ENCODE measurements at places on chromosomes 5 and 9.

DNA sequence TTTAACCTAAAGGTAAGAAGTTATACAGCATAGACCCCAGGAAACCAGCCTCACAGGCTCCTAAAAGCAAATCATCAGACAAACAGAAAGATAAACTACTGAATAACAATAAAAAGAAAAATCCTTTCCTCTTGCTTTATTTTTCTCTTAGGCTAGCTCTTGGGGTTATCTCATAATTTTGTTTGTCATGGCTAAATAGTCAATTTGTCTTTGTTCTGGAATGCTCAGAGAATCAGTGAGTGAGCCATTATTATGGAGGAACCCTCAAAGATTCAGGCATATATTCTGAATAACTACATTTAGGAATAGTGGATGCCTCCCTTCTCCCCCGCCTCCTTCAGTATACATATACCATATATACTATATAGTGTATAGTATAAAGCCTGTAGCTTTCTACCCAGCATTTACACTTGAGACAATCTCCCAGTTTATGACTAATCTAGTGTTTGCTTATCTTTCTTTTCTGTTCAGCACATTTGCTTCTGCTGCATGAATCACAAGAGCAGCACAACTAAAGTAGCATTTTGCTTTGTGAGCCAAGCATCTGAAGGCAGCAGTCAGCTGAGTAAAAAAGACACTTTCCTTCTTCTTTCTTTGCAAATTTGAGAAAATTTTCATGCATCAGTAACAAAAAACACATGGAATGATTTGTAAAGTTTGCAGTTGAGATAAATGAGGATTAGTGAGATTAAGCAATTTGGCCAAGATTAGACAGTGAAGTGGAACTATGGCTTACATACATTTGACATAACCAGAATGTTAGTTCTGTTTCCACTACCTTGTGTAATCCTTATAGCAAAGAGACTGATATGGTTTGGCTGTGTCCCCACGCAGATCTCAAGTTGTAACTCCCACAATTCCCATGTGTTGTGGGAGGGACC lies 45.3 kb upstream of the PPP3R2 start:
- no peak for DNase-seq

DNA sequence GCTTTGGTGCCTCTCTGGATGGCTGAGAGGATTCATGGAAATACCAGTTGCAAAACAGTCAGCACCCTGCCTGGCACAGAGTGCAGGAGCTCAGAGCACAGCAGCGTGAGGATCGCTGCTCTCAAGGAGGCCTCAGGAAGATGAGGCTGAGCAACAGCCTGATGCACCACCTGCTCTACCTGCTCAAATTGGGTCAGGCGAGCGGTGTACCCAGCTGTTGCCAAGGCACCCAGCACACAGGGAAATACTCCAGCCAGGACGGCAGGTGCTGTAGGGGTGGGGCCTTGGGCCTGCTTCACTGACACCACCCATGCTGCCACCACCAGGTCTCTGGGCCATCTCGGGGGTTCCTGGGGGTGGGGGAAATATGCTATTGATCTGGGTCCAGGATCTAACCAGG lies 4.3 kb downstream of the EEIG1 start:
- DNase-seq, result no peak

DNA sequence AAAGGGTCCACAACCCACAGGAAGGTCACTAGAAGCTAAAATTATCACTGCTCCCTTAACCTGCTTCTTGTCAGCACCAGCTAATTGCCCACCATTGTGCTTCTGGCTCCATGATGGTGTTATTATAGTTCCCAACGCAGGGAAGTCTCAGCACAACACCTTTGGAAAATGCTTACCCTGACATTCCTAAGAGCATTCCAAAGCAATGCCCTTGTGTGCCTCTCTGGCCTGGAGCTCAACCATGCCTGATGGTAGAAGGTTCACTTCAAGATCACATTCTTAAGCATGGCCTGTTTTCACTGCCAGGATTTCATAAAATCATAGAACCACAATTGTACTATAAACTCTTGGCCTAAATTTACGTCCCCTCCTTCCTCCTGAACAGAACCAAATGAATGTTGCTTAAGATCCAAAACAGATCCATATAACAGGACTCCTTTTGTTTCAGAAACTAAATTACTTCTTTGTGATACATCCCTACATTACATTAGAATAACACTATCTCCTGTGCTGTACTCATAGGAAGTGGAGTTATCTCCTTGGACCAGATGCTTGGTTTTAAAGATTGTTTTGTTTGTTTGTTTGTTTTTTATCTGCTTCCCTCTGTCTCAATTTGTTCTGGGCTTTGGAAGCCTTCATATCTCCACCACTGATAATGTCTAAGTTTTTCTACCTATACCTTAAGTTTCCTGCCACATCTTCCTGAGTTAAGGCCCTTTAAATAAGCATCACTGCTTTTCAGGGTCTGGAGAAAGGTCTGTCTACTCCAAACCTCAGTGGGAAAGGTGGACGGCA lies 32.1 kb downstream of the ARL15 start:
- no peak for DNase-seq

DNA sequence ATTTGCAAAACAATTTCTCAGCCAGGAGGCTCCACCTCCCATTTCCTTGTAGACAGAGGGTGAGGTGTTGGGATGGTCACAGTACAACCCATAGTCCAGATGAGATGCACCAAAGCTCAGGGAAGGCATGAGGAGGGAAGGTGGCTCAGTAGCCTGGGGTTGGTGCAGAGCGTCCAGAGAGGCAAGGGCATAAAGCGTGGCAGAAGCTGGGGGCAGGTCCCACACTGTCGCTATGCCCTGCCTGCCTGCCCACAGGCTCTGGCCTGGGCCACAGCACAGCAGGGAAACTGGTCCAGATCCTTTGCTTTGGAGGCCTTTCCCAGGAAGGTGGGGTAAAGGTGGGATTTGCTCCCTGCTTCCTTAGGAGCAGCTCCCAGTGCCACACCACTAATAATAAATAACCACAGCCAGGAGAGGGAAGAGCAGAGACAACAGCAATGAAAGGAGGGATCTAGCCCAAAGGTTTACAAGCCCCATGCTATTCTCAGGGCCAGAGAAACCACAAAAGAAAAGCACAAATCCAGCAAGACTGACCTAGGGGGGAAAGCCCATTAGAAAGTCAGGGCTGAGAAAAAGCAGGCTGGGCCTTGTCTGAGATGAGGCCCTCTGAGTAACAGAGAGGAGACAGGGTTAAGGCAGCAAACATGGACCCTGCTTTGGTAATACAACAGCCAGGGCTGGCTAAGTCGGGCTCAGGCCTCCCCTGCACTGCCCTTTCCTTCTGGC lies 27.2 kb downstream of the PCDHGC5 start:
- no peak for DNase-seq

- DNase-seq, result no peak
Observed at GRCh38 chr5:143239882-143240518, 163.5 kb downstream of the NR3C1 start.

DNA sequence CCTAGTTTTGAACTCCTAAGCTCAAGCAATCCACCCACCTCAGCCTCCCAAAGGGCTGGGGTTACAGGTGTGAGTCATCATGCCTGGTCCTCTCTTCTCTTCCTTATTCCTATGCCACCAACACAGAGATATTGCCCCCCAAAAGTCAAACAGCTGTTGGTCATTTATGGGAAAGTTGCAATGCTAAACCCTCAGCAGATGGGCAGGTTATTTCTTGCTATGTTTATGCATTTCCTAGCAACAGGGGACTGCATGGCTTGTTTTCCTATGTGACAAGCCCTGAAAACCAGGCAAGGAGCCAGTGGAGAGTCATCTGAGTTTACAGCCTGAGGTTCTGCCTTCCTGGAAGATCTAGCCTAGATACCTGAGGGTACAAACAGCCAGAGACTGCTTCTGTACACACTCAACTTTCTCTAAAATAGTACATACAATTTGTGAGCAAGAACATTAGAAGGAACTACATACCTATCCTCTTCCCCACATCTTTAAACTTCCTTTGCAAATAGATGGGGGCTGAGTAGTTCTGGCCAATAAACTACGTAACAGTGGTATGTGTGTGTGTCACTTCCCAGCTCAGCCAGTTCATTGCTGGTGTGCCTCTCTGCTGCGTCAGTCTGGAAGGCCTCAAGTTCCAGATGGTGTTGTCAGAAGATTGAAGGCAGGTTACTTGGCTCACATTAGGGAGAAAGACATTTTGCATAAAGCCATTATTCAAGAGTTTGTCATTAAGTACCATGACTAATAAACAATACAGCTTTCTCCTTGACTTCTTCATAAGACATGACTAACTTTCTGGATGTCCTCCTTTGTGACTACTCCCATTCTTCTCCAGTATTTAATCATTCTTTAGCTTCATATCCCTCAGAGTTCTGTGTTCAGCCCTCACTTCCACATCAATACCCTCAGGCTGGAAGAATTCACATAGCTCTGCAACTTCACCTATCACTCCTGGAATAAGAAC lies 65.3 kb downstream of the CSNK1A1 start:
- peak; percentile 82 for DNase-seq

GRCh38 chr5:14405267-14405666 lies 176.3 kb upstream of the OTULINL start:
- DNase-seq, result no peak

DNA sequence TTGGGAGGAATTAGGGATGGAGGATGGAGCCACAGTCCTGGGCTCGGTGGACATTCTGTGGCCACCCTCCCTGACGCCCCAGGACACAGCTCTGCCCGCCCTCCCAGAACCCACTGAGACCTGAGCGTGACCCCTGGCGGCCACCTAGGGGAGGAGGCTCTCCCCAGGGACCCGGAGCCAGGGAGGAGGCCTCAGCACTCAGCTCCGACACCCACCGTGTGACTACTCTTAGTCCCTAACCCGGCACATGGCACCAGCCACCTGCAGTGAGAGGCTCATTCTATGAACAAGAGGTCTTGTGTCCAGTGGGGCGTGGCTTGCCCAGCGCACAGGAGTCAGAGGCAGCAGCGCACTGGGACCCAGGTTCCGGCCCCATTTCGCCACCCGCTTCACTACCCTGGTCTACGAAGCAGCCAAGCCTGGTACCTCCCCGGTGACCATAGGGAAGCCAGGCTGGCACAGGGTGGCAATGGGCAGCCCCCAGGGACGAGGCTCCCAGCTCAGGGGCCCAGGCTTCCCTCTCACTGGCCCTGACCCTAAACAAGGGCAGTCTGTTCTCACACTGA lies 10.2 kb downstream of the SARDH start:
- DNase-seq, result no peak

- DNase-seq, result peak; percentile 73
Observed at GRCh38 chr9:137168904-137169856, 671 bp downstream of the LRRC26 start.

DNA sequence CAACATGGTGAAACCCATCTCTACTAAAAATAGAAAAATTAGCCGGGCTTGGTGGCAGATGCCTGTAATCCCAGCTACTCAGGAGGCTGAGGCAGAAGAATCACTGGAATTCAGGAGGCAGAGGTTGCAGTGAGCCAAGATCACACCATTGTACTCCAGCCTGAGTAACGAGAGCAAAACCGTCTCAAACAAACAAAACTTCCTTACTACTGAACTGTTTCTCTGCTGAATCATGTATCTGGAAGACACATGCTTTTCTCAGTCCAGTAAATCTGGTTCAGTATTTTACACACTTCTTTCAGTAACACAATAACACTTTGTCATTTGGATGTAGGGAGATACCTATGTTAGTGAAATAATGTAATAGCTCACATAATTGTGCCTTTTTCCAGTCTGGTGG lies 7.9 kb downstream of the TRMT10B start:
- peak; percentile 47 for DNase-seq

- peak; percentile 50 for DNase-seq
Observed at GRCh38 chr5:83313436-83313835, 158.1 kb upstream of the VCAN start.

- DNase-seq, result no peak
Observed at GRCh38 chr5:137090721-137091120, 408.4 kb downstream of the SPOCK1 start.

GRCh38 chr9:112887381-112887780 lies 3.3 kb downstream of the SLC46A2 start:
- DNase-seq, result no peak

- DNase-seq, result no peak
Observed at GRCh38 chr5:137040641-137041340, 458.3 kb downstream of the SPOCK1 start.

DNA sequence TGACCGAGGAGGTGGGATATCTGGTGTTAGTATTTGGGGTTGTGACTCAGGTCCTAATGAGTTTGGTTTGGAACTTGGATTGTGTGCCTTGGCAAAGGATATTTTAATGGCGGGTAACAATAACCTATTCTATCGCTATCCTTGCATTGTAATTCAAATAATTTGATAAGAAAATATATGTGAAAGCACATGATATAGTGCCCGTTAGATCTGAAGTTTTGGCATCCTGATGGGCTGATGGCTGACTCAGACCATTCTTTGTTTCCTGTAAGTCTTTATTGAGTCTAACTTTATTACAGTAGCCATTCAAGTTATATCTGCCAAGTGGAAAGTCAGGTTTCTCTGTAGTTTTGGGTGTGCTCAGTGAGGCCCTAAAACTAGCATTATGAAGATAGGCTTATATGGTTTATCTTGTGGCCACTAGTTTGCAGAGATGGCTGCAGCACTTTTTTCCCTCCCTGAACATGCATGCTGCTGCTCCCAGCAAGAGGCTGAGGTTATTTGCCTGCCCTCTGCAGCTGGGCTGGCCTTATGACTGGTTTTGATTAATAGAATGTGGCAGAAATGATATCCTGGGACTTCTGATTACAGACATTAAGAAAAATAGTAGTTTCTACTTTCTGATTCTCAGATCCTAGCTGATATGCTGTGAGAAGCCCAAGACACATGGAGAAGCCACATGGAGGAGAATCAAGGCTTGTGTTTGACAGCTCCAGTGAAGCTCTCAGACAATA lies 46.6 kb downstream of the CFAP95 start:
- no peak for DNase-seq

GRCh38 chr5:133262690-133263089 lies 210.9 kb downstream of the HSPA4 start:
- DNase-seq, result no peak
